Naive thymus-derived CD8-positive, alpha-beta T cell (primary cell): ENCODE measurements at places on chromosomes 16 and 17.

GRCh38 chr16:85231959-85232358 is 119.7 kb upstream of the CIBAR2 start:
- peaks cover 12% of the 10 kb centered on the region for H3K4me1 ChIP-seq
- H3K27me3 ChIP-seq = peaks cover 4% of the 10 kb centered on the region
- H3K4me3 ChIP-seq = no peak overlapping the region
- no peaks in the 10 kb centered on the region for H3K36me3 ChIP-seq
- H3K27ac ChIP-seq = no peak overlapping the region

DNA sequence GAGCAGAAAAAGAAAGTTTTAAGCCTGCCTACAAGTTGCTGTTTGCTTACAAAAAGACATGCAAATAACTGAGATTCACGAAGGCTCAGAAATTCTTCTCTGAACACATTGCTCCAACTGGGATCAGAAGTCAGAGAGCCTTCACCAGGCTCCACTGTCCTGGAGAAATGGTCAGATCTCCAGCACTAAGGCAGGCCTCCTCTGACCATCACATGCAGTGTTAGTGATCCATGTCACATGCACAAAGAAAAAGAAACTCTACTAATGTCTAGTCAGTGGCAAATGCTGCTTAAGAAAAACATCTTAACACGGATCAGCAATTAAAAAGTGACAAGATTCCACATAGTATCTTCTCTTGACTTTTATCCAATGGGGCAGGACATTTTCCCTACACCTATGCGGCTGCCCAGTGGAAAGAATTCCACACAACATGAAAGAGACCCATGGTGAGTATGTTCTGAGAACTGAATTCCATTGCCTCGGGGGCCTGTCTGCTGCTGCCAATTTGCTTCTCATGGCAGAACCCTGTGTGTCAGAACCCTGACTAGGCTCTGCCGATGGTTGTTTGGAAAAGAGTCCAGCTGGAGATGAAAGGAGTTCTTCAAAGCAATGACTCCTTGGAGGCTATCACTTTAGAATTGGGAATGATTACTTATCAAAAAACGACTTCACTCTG is 96.6 kb downstream of the HIC1 start:
- H3K27ac ChIP-seq = no peak overlapping the region
- peaks cover 9% of the 10 kb centered on the region for H3K4me1 ChIP-seq
- peaks cover 13% of the 10 kb centered on the region for H3K36me3 ChIP-seq
- no peak overlapping the region for H3K4me3 ChIP-seq
- no peak for DNase-seq

DNA sequence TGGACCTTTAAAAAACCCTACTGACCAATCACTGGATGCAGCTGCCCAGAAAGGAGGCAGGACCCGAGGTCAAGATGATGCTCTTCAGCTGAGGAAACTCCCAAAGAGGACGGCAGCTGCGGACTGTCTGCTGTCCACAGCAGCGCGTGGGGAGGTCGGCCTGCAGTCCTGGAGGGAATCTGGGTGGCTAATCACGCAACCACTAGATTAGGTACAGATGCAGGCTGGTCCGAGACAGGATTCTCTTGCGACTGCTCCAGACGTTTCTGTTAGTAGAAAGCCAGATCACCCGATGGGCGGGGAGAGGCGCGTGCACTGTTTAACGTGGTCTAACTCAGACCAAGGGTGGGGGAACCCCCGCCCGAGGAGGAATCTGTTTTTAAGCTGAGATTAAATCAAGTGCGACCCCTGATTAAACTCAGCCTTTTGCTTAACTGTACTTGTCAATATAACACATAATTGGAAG is 8.8 kb downstream of the CTRB2 start:
- H3K4me1 ChIP-seq = peaks cover 4% of the 10 kb centered on the region
- no peak overlapping the region for H3K4me3 ChIP-seq
- peaks cover 25% of the 10 kb centered on the region for H3K27me3 ChIP-seq

DNA sequence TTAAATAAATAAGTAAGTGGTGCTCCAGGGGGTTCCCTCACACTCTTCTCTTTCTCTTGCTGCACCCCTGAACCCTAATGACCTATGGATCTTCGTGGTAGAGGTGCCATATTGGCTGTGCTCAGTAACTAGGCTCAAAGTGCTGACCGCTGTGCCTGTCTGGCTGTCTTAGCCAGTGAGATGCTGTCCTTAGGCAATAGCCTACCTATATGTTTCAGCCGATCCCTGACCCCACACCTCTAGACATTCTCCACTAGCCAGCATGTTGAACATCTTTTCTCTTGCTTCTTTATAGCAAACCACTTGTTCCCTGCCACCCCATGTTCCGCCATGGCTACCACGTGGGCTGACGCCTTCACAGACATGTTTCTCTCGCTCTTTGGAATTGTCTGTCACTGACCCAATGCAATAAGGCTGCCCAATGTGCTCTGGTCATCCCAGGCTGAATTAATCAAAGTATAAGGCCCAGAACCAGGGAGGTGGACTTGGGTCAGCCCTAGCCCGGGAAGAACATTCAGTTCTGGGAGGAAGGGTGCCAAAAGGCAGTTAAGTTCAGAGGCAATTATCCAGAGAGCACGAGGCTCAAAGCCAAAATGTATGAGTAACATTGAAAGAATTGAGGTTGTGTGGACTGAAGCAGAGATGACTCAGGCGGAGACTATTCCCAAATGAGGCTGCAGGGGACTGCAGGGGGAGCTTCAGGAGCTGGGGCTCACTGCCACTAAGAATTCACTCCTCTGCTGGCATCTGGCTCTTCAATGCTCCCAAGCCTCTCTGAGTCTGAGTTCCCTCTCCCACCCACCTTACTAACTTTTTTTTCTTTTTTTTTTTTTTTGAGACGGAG is 28.7 kb upstream of the TNRC6A start:
- no peaks in the 10 kb centered on the region for H3K36me3 ChIP-seq
- no peak for DNase-seq
- peaks cover 4% of the 10 kb centered on the region for H3K27me3 ChIP-seq
- no peak overlapping the region for H3K27ac ChIP-seq

DNA sequence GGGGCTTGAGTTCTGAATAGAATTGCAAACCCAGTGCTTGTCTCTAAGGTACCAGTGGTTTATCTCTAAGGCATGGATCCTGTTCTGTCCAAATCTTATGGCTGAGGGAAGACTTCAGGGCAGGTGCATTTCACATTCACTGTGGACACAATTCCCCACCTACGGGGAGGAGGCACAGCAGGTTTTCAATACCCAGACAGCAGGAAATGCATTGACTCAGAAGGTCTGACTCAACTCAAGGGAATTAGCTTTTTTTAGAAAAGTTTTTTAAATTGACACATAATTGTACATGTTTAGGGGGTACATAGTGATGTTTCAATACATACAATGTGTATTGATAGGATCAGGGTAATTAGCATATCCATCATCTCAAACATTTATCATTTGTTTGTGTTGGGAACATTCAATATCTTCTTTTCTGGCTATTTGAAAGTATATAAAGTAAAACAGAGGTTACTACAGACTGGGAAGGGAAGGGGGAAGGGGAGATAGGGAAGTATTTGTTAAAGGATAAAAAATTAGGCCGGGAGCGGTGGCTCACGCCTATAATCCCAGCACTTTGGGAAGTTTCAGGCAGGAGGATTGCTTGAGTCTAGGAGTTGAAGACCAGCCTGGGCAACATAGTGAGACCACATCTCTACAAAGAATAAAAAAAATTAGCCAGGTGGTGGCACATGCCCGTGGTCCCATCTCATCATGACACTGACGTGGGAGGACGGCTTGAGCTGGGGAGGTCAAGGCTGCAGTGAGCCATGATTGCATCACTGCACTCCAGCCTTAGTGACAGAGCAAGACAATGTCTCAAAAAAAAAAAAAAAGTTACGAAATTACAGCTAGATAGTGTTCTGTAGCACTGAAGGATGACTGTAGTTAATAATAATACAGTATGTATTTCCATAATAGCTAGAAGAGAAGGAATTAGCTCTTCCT is 54.9 kb downstream of the RGS9 start:
- H3K4me1 ChIP-seq = peaks cover 6% of the 10 kb centered on the region
- no peaks in the 10 kb centered on the region for H3K36me3 ChIP-seq
- no peaks in the 10 kb centered on the region for H3K27me3 ChIP-seq
- no peak for DNase-seq

DNA sequence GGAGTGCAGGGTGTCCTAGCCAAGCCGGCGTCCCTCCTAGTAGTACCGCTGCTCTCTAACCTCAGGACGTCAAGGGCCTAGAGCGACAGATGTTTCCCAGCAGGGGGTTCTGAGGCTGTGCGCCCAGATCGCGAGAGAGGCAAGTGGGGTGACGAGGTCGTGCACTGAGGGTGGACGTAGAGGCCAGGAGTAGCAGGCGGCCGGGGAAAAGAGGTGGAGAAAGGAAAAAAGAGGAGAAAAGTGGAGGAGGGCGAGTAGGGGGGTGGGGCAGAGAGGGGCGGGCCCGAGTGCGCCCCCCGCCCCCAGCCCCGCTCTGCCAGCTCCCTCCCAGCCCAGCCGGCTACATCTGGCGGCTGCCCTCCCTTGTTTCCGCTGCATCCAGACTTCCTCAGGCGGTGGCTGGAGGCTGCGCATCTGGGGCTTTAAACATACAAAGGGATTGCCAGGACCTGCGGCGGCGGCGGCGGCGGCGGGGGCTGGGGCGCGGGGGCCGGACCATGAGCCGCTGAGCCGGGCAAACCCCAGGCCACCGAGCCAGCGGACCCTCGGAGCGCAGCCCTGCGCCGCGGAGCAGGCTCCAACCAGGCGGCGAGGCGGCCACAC is at the start of gene MMP2:
MMP2 (plus strand) TSS at position 372 of the 603 bp plus-strand sequence. CDS start 282 bp downstream, outside the sequence.
- no peaks in the 10 kb centered on the region for H3K4me1 ChIP-seq
- no peak within 1 kb of the TSS for H3K27ac ChIP-seq
- H3K27me3 ChIP-seq = peaks cover 40% of the 10 kb centered on the region
- no peaks in the 10 kb centered on the region for H3K36me3 ChIP-seq
- DNase-seq = no peak

DNA sequence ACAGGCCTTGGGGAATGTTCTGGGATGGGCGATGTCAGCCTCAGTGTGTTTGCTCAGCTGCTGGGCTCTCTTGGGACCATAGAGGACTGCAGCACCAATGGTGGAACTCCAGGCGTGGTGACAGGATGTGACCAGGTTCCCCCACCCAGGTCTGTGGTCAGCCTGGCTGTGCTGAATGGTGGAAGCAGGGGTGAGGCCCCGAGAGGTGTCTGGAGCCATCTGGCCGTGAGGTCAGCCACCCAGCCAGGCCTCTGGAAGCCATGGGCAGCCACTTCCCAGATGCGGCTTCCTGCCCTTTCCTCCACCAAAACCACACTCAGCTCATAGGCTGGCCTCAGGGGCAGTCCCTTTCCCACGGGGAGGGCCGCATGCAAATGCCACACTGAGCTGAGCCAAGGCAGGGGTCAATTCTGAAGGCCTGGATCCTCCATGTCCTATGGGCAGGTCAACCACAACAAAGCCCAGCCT is 7.8 kb upstream of the MAPK7 start:
- peak overlapping the region; percentile 74 for H3K4me3 ChIP-seq
- DNase-seq = no peak
- peaks cover 35% of the 10 kb centered on the region for H3K4me1 ChIP-seq
- peaks cover 8% of the 10 kb centered on the region for H3K27me3 ChIP-seq
- H3K27ac ChIP-seq = peak overlapping the region; percentile 88
- H3K36me3 ChIP-seq = no peaks in the 10 kb centered on the region

GRCh38 chr16:64489449-64489848 is 632.4 kb downstream of the CDH11 start:
- H3K27me3 ChIP-seq = no peaks in the 10 kb centered on the region
- H3K4me3 ChIP-seq = no peak overlapping the region
- no peaks in the 10 kb centered on the region for H3K36me3 ChIP-seq
- H3K4me1 ChIP-seq = no peaks in the 10 kb centered on the region
- DNase-seq = no peak

DNA sequence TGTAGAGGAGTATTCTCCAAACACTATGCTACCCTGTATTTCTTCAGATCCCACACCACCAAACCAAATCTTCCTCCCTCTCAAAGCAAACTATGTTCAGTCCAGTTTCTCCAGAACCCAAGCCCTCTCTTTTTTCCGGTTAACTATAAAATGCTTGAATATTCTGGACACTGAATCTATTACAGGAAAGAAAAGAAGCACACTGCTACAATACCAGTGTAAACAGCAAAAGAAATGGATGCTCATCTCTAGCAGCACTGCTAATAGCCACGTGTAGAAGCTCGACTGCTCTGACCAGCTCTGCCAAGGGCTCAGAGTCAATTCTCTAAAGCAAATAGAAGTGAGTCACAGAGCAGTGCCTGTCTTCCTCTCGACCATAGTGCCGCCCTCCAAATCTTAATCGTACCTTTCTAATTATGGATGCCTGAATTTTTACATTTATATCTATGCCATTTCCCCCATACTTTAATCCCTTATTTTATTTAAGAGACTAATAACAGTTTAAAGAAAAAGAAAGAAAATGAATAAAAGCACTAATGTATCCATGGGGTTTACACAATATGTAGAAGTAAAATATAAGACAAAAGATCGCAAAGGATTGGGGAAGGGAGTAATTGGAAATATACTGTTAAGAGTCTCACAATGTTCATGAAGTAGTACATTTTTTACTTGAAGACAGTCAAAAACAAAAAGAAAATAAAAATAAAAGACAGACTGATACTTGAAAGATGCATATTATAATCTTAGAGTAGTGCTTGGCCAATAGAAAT is 154.5 kb downstream of the PARN start:
- H3K27me3 ChIP-seq = no peaks in the 10 kb centered on the region
- no peak for DNase-seq
- H3K36me3 ChIP-seq = peaks cover 17% of the 10 kb centered on the region

DNA sequence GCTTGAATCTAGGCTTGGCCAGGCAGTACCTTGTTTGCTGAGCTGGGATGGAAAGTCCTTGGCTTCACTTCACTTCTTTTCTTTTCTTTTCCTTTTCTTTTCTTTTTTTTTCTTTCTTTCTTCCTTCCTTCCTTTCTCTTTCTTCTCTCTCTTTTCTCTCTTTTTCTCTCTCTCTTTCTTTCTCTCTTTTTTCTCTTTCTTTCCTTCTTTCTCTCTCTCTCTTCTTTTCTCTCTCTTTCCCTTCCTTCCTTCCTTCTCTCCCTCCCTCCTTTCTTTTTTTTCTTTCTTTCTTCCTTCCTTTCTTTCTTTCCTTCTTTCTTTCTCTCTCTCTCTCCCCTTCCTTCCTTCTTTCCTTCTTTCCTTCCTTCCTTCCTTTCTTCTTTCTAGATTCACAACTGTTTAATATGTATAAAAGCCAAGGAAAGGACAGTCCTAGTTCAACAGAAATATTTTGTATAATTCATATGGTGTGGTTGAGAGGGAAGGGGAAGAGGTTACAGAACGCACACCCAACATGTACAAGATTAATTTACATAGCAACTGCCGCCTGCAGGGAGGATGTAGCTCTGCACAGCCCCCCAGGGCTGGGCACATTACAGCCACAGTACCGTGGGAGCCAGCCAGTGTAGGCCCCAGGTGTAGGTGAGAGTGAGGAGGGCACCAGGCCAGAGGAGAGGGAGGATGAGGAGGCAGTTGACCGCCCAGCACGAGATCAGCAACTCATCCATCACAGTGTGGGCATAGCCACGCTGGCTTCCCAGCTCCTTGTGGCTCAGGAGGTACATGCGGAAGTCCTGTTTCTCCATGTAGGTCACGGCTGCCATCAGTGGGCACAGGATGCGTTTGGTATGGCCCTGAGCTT is 9.7 kb upstream of the ITGB3 start:
- no peaks in the 10 kb centered on the region for H3K36me3 ChIP-seq
- peaks cover 5% of the 10 kb centered on the region for H3K4me1 ChIP-seq
- no peak overlapping the region for H3K27ac ChIP-seq
- H3K4me3 ChIP-seq = no peak overlapping the region
- DNase-seq = no peak
- H3K27me3 ChIP-seq = peaks cover 19% of the 10 kb centered on the region
